DMS 273 treated with DMSO at 0.1 percent for 48 hours (cell line): ENCODE measurements at places on chromosomes 16 and 17.

GRCh38 chr16:84614073-84614459 lies 3.8 kb downstream of the COTL1 start:
- DNase-seq: no peak

GRCh38 chr17:44581868-44582267 lies 24.6 kb downstream of the FZD2 start:
- no peak for DNase-seq

DNA sequence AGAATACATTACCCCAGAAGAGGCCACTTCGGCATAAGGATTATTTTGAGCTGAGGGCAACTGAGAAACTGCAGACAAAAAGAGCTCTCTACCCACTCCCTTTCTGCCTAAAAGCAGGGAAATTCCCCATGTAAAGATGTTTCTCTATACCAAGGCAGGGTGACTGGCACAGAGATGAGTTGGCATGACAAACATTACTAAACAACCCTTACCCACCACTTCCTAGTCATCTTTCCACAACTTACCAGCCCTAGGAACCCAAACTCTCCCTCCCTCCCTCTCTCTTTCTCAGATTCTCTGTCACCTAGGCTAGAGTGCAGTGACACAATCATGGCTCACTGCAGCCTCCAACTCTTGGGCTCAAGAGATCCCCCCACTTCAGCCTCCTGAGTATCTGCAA lies 68.6 kb downstream of the EMP2 start:
- no peak for DNase-seq

DNA sequence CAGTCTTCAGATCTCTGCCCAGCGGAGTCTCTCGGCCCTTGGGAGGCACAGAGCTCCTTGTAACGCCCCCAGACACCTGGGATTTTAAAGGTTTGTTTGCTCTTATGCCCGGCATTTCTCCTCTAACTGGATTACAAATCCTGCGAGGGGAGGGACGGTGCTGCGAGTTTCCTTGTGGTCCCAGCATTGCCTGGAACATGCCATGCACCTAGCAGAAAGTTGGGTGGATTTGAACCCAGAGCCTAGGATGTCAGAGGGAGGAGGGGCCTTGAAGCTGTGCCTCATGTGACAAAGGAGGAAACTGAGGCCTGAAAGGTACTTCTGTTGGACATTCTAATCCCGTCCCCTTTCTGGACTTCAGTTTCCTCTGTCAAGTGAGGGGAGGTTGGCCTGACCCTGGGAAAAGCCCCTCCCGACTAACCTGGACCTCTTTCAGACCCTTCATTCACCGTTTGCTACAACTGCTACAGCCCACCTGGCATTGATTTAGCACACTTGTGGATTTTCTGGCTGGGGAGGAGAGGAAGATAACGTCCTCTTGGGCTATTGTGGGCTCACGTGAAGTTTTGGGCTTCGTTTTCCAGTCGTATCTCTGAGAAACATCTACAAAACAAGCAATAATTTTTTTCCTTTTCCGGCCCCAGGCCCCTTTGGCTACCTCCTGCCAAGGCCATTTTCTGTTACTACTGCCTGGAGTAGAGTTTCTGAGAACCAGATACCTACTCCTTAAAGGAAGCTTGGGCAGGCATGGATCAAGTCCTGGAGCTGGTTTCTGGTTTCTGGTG lies 30.9 kb downstream of the MRC2 start:
- no peak for DNase-seq

- DNase-seq: no peak
Observed at GRCh38 chr16:27291106-27291505, 22.5 kb upstream of the NSMCE1 start.

DNA sequence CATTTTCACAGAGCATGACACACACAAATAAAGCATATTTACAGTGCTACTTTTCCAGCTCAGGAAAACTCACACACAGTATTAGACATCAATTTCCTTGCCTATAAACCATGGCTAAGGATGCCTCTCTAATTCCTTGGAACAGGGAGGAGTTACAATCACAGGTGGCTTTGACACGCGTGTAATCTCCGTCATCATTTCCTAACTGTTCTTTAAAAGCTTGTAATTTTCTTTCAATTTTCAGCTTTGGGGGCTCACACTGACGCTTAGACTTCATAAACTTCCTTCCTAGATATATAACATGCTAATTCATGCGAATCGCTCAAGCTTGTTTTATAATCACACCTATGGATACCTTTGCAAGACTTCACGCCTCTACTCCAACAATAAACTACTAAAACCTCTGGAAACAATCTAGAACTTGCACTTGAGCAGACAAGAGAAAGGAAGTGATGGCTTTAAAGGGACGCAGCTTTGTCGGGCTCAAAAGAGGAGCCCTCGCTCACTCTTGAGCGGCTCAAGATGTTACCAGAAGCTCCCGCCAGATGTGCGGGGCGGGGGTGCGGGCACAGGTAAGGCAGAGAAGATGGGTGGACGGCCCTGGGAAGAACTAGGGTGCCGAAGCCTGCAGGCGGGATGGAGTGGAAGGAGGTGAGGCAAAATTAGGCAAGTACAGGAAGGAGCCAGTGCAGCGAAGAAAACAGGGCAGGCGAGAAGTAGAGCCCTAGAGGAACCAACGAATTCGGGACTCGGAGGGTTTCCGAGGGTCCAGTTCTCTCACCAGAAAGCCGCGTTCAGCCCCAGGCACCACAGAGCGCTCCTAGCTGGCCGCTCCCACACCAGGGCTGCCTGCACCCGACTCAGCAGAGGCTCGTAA lies 631 bp downstream of the RETREG3 start:
- no peak for DNase-seq

GRCh38 chr17:53336281-53336680 lies 486.4 kb upstream of the KIF2B start:
- no peak for DNase-seq

- no peak for DNase-seq
Observed at GRCh38 chr16:81709016-81709900, 69.8 kb upstream of the PLCG2 start.
